ENCODE measurements at places on chromosomes 16 and 17. TPM values are rescaled to one million over a fixed set of nuclear protein-coding genes. Genes with fewer than 3 reads are reported as not detected.

- H3K27me3 ChIP-seq, result no peaks in the 10 kb centered on the region
- peak overlapping the region; percentile 55 for H3K27ac ChIP-seq
- peak; percentile 33 for DNase-seq
- H3K36me3 ChIP-seq, result no peaks in the 10 kb centered on the region
- no peak overlapping the region for H3K4me3 ChIP-seq
Observed at GRCh38 chr17:2932946-2933345, 130.5 kb downstream of the OR1D5 start.

GRCh38 chr17:38558728-38559050, 47.1 kb downstream of the SRCIN1 start:
- peak overlapping the region; percentile 35 for H3K4me3 ChIP-seq
- H3K36me3 ChIP-seq, result no peaks in the 10 kb centered on the region
- peaks cover 30% of the 10 kb centered on the region for H3K4me1 ChIP-seq
- no peaks in the 10 kb centered on the region for H3K27me3 ChIP-seq
- no peak overlapping the region for H3K27ac ChIP-seq
- DNase-seq, result no peak

DNA sequence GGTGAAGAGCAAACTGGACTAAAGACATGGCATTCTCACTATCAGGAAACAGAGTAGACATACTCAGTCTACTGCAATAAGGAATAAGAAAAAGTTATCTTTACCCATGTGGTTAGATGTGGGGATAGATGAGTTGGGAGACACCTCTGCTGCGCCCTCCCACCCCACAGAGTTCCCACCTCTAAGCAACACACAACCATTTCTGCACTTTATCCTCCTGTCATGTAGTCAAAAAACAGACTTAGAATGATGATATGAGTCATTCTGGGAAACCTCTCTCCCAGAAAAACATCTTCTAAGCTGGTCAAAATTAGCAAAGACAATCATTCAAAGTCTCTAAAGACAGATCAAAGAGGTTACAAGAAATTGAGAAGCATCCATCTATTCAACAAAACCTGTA, 94.9 kb downstream of the CACNG1 start:
- peaks cover 53% of the 10 kb centered on the region for H3K36me3 ChIP-seq
- no peak for DNase-seq
- H3K27ac ChIP-seq, result no peak overlapping the region

GRCh38 chr17:77191244-77191643, 50.5 kb downstream of the SEC14L1 start:
- no peak overlapping the region for H3K4me3 ChIP-seq
- H3K36me3 ChIP-seq, result peaks cover 53% of the 10 kb centered on the region
- no peak for DNase-seq
- H3K27ac ChIP-seq, result no peak overlapping the region
- H3K4me1 ChIP-seq, result no peaks in the 10 kb centered on the region
- no peaks in the 10 kb centered on the region for H3K27me3 ChIP-seq

GRCh38 chr17:46097497-46097896, 95.7 kb downstream of the KANSL1 start:
- no peaks in the 10 kb centered on the region for H3K27me3 ChIP-seq
- no peak overlapping the region for H3K4me3 ChIP-seq
- no peaks in the 10 kb centered on the region for H3K4me1 ChIP-seq
- H3K27ac ChIP-seq, result no peak overlapping the region
- peaks cover 32% of the 10 kb centered on the region for H3K36me3 ChIP-seq
- DNase-seq, result no peak

- no peak overlapping the region for H3K27ac ChIP-seq
- no peaks in the 10 kb centered on the region for H3K4me1 ChIP-seq
- H3K36me3 ChIP-seq, result peaks cover 55% of the 10 kb centered on the region
- no peak overlapping the region for H3K4me3 ChIP-seq
- DNase-seq, result no peak
Observed at GRCh38 chr17:67751101-67752074, 33.7 kb downstream of the NOL11 start.

DNA sequence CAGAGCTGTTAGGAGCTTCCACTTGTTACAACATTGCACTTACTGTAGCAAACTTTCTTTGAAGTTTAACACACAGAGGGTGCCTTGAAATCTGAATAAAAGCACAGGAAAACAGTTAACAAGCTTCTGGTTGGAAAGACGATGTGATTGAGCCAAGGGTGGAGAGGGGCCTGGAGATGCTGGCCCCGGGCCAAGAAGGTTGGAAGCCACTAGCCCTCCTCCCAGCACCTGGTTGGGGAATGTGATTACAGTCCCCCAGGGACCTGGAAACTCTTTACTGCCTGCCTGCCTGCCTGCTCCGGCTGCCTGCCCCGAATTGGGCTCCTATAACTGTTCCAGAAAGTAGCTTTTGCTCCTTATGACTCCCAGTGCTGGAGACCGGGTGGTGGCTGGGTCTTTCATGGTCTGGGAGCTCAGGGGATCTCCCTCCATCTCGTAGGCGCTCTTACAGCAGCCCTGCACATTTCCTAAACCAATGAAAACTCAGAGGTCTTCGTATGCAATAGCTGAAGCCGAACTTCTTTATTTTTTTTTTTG, 48.0 kb upstream of the ZFHX3 start:
- no peaks in the 10 kb centered on the region for H3K36me3 ChIP-seq
- H3K27me3 ChIP-seq, result no peaks in the 10 kb centered on the region
- peak; percentile 65 for DNase-seq
- H3K4me3 ChIP-seq, result no peak overlapping the region

DNA sequence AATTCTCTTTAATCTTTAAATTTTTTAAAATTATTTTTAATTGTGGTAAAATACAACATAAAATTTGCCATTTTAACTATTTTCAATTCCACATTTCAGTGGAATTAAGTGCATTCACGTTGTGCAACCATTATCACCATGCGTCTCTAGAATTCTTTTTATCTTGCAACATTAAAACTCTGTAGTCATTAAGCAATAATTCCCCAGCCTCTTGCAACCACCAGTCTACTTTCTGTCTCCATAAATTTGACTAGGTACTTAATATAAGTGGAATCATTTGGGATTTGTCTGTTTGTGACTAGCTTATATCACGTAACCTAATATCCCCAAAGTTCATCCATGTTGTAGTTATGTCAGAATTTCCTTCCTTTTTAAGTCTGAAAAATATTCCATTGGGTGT, 79.1 kb downstream of the TAOK1 start:
- no peak overlapping the region for H3K4me3 ChIP-seq
- no peak for DNase-seq
- H3K27ac ChIP-seq, result no peak overlapping the region
- peaks cover 66% of the 10 kb centered on the region for H3K36me3 ChIP-seq
- no peaks in the 10 kb centered on the region for H3K4me1 ChIP-seq
- no peaks in the 10 kb centered on the region for H3K27me3 ChIP-seq

The KIF22 gene
- 63.8 TPM for polyA plus RNA-seq

The KRT33A gene
- polyA plus RNA-seq, result not detected

The WNK4 gene
- 8.7 TPM for polyA plus RNA-seq

The SYT17 gene
- 0.39 TPM for polyA plus RNA-seq

The EVPLL gene
- polyA plus RNA-seq, result not detected

Data from SK-N-SH (cell line).